ENCODE measurements at places on chromosomes 16 and 17.

DNA sequence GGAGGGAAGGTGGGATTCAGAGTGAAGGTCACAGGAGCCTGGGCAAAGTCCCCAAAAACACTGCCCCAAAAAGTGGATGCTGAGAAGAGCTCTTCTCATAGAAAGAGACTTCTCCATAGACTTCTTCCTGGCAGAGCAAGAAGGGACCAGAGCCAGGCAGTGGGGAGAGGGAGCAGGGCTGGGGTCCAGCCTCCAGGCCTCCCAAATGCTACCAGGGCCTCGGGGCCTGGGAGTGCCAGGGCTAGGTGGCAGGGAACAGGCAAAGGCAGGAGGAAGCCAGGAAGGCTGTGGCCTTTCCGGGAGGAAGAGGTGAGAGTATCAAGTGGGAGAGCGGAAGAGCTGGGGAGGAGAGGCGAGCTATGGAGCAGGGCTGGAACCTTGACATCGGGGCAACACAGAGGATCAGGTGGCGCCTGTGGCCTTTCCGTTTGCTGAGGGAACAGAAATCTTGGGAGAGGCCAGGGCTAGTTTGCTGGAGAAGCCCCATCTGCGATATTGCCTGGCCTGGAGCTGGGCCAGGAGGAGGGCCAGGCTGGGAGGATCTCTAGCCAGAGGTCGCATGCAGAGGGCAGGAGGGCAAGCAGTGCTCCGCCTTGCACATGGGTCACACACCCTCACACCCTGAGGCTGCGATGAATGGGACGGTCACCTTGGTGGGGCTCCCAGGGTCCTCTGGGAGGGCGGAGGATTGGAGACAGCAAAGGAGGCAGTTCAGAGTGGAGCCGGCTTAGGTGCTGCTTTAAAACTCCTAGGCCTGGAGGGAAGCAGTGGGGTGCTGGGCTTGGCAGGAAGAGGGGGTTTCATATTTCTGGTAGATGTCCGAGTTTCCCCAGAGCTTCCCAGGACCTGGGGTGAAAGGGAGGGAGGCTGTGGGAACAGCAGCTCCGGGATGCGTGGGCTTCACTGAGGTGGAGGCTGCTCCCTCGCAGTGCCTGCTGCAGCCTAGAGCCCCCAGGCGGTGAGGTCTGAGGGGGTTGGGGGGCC lies 3.4 kb downstream of the SLC16A5 start:
- no peak for DNase-seq

DNA sequence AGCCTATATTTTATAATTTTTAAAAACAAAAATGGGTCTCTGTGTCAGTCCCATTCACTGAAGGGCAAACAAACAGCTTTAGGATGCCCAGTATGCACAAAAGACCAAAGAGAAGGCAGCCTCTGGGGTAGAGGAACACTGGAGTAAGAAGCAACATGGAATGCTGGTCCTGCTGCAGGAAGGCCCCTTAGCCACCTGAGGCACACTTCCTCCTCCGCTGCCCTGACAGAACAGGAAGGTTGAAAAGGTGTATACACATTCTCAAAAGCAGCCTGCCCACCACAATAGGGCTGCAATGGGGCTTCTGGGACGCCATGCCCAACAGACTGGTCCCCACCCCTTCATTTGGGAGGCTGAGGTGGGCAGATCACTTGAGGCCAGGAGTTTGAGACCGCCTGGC lies 19.5 kb downstream of the TOM1L2 start:
- DNase-seq = no peak

DNA sequence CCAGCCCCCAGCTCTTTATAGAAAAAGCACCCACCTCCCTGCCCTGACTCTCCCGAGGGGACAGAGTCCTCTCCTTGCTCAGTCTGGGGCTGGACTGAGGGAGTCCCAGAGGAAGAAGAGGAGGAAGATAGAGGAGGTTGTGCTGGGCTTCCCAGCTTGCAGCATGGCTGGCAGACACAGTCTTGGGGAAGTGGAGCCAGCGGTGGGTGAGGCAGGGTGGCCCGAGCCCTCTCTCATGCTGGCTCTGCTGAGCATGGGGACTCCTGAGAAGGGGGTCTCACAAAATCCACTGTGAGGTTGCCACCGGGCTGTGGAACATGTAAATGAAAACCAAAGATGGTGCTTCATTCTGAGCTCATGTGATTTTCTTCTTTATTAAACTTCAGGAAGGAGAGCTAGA lies 398.5 kb downstream of the SLC39A11 start:
- DNase-seq = no peak

DNA sequence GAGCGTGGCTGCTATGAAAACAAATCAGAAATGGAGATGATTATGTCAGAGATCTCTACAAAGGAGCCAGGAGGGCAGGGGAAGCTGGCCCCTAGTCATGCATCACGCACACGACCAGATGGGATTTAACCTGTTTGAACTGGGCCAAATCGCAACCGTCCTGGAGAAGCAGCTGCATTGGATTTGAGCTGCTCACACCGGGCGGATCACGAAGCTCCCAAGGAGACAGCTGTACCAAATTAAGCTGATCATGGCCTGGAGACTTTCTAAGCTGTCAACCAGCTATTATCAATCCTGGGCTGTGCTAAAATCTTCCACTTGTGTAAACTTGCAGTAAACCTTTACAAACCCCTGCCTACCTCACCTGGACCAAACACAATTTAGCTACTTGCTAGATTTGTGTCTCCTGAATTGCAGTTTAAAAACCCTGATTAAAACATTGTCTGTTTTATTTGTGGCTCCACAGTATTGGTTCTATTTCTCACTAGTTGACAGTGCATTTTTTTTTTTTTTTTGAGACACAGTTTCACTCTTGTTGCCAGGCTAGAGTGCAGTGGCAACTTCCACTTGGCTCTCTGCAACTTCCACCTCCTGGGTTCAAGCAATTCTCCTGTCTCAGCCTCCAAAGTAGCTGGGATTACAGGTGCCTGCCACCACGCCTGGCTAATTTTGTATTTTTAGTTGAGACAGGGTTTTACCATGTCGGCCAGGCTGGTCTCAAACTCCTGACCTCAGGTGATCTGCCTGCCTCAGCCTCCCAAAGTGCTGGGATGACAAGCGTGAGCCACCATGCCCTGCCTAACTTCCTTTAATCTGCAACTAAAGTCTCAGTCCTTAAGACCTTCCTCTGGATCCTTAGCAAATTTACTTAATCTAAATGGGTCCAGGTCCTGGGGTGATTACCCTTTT lies 98.3 kb upstream of the GRIN2A start:
- no peak for DNase-seq

DNA sequence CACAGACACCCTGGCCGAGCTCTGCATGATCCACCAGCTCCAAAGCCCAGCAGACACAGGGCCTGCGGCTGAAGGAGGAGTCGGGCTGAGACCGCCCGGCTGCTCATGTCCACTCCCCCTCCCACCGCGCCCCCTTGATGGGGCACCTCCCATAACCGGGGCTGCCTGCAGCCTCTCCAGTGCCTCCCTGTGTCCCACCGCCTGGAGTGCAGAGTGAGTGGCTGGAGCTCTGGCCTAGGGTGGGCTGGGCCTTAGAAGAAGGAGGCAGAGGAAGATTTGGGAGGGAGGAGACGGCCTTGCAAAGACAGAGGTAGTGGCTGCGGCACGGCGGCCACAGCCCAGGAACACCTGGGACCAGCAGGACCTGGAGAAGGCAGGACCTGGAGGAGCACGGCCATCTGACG lies 4.0 kb downstream of the CBFA2T3 start:
- DNase-seq = no peak

DNA sequence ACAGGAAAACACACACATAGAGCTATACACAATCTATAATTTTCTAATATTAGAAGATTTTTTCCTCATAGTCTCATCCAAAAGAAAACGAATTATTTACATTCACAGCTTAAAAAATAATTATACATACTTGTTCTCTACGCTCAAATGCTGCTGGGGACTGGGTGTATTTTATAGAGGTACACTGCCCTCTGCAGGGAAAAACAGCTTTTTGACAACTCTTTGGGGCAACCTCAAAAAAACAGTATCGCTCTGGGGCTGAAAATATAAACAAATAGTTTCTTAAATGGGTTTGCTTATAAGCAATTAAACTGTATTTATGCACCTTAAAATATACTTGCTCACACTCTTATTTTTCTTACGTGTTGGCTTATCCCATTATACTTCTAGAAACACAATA lies 261.8 kb upstream of the PSMD7 start:
- no peak for DNase-seq

DNA sequence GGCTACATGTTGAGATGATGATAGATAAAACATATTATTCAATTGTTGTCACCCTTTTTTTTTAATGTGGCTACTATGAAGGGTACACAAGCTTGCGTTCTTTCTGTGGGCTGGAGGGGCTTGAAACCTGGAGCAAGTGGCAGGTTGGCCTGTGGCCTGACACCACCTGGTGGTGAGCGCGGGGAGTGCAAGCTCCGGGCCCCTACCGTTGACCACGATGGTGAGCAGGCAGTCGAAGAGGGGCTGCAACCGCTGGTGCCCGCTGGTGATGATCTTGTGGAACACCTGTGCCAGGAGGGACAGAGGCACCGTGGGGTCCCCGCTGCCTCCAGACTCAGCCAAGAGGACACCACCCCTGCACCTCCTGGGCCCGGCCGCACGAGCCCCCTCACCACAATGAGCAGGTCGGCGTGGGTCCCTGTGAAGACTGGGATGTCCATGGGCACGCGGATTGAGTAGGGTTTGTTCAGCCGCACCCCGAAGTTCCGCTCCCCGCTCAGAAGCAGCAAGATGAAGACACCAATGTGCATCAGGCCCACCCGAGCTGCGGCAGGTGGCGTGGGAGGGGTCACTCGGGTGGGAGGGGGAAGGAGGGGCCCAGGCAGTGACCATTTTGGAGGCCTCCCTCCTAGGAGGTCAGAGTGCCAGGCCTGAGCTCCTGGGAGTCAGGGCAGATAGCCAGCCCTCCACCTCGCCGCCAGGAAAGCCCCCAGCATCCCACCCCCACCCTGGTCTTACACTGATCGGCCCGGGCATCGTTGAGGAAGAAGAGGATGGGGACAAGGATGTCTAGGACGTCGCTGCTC lies 14.4 kb downstream of the HID1 start:
- DNase-seq = peak; percentile 82

GRCh38 chr17:11991461-11991860 lies 5.8 kb downstream of the ZNF18 start:
- DNase-seq = no peak

DNA sequence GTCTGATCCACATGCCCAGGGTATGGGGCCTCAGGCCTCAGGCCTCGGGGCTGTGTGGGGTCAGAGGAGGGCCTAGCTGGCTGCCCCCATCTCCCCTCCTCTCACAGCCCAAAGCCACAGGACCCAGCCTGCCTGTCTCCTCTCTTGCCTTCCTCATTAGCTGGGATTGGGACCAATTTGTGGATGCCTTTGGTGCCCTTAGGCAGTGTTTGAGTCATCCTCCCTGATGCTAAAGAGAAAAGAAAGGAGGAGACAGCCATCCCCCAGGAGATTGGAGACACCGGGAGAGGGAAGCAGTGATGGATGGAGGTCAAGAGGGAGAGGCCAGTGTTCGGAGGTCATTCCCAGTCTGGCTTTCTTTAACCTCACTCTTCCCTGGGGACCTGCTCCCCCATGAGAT lies 23.3 kb upstream of the NOG start:
- no peak for DNase-seq

GRCh38 chr17:40022497-40022896 lies 7.3 kb downstream of the CSF3 start:
- no peak for DNase-seq

DNA sequence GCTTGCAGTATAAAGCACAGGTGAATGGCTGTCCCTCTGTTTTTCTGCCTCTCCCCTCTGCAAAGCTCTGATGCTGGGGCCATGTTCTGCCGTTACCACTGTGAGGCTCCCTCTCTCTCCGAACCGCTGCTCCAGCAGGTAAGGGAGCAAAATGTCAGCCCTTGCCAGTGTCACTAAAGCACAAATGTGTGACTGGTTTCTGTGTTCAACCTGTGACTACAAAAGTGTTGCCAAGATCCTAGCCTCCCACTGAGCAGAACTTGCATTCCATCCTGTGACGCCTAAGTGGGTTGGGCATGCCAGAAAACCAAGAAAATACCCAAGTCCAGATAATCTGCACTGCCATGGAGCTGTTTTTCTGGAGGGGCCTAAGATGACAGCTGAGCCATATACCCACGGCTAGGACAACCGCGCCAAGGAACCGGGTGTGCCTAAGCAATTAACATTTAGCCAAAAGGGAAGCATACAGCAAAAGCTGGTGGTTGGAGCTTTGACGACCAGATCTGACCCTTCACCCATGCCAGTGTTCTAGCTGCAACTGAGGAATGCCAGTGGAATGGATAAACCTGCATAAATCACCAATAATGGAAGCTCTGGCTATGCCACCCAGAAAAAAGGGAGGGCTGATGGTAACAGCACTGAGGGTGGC lies 35.0 kb downstream of the PSME3IP1 start:
- no peak for DNase-seq

DNA sequence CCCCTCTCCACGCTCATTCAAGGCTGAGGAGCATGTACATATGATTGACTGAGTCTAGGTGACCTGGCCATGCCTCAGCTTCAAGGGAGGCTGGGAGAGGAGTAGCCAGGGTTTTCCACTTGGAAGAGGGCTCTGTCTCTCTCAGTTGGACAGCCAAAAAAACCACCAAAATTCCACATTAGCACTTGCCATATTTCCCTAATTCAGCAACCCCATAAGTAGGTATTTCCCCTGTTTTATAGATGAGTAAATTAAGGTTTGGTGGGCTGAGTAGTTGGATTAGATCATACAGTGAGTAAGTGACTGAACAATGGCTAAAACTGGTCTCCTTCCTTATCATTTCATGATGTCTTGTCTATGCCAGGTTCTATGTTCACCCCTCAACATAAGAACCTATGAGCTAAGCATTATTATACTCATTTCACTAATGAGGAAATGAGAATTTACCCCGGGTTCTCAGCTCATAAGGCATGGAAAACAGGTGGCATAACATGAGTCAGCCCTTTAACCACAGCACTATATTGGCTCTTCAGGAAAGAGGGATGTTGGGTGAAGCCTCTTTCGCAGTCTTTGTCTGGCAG lies 68.0 kb upstream of the GAS7 start:
- no peak for DNase-seq

GRCh38 chr17:16287563-16288027 lies 65.7 kb downstream of the CENPV start:
- DNase-seq = no peak

DNA sequence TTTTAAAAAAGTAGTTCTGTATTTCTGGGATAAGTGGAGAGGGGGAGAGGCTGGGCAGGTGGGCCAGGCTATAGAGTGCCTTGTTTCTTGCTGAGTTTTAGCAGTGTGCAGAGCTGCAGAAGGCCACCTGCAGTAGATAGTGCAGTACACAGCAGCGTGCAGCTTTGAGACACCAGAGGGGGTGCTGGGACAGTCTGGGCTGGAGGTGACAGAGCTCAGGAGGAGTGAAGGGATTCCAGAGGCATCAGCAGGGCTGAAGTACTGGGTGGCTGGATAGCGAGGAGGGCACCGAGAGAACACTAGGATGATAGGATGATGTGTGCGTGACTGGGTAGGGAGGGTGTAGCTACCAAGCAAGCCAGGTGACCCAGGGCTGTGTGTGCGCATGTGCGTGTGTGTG lies 26.6 kb downstream of the LCMT1 start:
- DNase-seq = no peak

DNA sequence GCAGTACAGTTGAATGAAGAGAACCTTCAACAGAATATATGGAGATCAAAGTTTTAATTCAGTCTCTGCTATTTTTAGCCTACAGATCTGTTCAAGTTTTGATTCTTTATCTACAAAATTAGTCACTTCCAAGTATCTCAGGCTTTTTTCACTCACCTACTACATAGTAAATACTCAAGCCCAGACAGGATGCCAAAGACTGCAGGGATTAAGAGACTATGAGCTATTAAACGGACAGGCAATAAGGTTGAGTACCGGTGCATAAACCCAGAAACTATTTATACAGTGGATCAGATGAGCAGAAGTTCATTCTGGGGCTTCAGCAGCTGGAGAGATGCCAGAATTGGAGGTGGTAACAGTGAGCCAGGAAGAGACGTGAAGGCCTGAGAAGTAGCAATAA lies 18.7 kb upstream of the OR3A1 start:
- DNase-seq = no peak

Data from activated CD4-positive, alpha-beta T cell treated with anti-CD3 and anti-CD28 coated beads for 24 hours (primary cell).